Mesenteric fat pad (tissue), 1 donor: ENCODE measurements at places on chromosomes 4 and X. TPM values are rescaled to one million over a fixed set of nuclear protein-coding genes. Genes with fewer than 3 reads are reported as not detected.

- no peak for DNase-seq
Measured at GRCh38 chr4:132001542-132001941, 1147.6 kb upstream of the PCDH10 start.

The SLITRK4 gene
- 1.5 TPM for total RNA-seq

GRCh38 chrX:79361192-79361870 lies 5.8 kb downstream of the ITM2A start:
- DNase-seq = no peak

The TRIM2 gene
- total RNA-seq = 17.6 TPM

- DNase-seq = no peak
Measured at GRCh38 chr4:29711226-29711625, 1008.9 kb upstream of the PCDH7 start.

GRCh38 chrX:470686-471085 lies 84.0 kb upstream of the PPP2R3B start:
- no peak for DNase-seq

DNA sequence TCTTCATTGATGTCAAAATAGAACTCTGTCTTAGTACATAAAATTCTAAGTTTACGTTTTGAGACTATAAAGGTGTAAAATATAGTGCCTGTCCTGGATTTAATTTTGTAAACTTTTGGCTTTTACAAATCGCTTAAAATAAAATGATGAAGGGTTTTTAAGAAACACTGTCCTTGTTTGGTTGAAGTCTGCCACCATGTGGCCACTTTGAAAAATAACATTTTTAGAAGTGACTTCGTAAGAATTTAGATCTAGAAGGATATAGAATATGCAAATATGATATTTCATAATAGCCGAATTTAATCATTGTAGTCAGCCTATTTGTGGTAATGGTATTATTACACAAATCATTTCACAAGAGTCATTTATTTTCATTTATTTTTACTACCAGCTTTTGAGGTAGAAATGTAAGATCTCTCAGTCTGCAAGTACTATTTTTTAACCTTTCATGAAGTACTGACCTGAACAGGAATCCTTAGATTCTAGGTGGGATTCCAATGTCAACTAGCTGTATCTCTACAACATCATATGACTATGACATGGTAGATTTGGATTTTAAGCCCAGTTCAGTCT lies 31.0 kb upstream of the FAT4 start:
- no peak for DNase-seq

DNA sequence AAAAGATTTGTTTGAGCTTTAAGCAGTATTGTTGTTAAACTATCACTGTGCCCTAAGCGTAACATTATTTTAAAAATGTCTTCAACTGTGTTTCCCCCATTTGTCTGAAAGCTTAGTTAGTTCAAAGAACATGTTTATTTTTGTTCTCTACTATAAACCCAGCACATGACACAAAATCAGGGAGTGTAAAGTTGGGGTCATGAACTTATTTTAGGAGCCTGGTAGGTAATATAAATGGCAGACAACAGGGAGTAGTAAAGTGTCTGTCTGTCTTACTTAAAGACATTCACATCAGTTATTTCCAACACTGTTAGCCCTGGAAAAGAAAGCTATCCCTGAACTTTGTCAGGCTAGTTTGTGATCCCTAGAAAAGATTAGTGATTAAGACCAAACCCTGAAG lies 3.9 kb downstream of the AIMP1 start:
- no peak for DNase-seq

GRCh38 chrX:143642426-143642825 lies 6.5 kb upstream of the SLITRK4 start:
- no peak for DNase-seq

GRCh38 chrX:15749642-15750610 lies 11.9 kb downstream of the CA5B start:
- DNase-seq = no peak

- DNase-seq = no peak
Measured at GRCh38 chr4:165150545-165150944, 37.9 kb upstream of the TMEM192 start.

The ZNF157 gene
- total RNA-seq = not detected

DNA sequence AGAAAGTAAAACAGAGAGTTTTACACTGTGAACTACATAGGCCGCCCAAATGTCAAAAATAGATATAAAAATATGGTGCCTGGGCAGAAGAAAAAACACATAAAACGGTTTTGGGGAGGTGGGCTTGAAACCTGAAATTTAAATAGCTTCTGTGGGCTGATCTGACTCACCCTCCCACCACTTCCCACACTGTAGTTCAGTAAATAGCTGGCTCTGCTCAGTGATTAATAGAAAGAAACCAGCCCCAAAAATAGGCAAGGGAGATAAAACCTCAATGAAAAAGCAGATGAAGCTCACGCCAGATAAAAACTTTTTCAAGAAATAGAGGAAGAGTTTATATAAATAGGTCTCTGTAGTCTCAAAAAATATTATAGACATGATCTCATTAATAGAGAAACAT lies 13.2 kb upstream of the COX7B2 start:
- DNase-seq = no peak

The CHRDL1 gene
- 248 TPM for total RNA-seq

GRCh38 chr4:126051689-126052424 lies 737.1 kb downstream of the FAT4 start:
- DNase-seq = no peak

DNA sequence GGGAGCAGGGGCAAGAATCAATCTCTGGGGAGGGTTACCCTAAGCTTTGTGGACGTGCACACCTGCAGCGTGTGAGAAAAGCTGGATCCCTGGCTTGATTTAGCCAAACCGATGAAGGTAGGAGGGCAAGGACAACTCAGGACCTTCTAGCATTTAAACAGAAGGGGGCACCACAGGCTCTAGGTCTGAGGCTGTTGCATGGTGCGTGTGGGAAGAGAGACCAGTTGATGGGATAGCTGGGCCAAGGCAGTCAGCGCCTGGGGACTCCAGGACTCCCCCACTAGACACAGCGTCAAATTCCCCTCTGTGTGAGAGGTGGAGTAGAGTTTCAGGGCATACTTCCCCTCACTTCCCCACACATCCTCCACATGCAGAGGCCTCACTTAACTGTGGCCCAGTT lies 4.3 kb downstream of the GABRQ start:
- DNase-seq = no peak

GRCh38 chr4:23038626-23039491 lies 346.1 kb downstream of the GBA3 start:
- no peak for DNase-seq

DNA sequence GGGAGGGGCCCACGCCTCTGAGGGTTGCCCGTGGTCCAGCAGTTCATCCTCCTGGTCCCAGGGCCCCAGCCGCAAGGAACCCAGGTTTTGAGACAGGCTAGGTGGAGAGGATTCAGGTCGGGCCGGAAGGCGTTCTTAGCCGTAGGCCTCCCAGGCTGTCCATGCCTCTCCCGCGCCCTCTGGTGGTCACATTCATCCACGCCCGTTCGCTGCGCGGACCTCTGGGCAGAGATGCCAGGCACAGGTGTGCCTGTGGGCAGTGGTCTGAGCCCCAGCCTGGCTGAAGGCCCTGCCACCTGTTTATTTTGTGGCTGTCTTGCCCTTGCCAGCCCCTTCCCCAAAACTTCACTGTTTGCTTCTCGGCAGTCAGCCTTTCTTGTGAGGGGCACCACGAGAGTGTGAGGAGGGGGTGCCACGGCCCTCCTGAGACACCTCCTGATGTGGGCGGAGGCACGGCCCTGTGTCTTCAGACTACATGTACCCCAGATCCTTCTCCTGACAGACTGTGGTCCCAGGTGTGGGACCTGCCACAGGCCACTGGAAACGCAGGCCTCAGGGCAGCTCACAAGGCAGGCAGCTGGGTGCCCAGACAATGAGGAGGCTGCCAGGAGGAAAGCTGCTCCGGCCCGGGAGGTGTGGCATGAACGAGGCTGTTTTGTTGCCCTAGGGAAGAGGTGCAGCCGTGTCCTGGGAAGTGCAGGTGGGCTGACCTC lies 5.0 kb downstream of the UVSSA start:
- peak; percentile 94 for DNase-seq

The SORCS2 gene
- total RNA-seq = 1.9 TPM

DNA sequence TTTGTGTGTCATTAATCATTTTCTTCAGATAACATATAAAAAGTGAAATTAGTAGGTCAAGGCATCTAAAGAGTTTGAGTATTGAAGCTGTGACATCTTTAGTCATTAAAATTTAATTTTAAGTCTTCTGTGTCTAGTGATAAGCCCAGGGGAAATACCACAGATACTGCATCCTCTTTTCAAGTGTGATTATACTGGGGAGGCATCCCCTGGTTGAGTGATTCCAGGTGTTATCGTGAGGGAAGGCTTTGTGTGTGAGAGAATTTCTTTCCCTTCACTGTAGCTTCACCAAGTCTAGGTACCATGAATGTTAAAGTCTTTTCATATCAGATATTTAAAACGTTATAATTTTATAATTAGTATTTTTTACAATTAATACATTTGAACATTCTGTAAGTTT lies 193.4 kb downstream of the FRAS1 start:
- no peak for DNase-seq

DNA sequence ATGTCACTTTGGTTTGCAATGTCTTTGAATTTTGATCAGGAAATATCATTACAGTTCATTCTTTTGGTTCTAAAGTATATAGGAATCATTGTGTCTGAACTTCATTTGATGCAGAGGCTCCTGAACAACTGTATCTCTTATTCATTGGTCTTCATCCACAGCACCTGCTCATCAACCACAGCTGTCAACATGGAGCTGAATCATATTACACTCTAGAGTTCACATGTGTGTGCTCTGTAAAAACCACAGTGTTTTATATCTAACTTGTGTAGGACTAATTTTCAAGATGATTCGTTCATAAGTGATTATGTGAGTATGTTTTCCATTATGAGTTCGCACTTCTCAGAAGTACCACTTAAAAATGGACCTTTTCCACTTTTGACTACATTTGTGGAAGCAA lies 643.3 kb upstream of the FAM241A start:
- DNase-seq = no peak

DNA sequence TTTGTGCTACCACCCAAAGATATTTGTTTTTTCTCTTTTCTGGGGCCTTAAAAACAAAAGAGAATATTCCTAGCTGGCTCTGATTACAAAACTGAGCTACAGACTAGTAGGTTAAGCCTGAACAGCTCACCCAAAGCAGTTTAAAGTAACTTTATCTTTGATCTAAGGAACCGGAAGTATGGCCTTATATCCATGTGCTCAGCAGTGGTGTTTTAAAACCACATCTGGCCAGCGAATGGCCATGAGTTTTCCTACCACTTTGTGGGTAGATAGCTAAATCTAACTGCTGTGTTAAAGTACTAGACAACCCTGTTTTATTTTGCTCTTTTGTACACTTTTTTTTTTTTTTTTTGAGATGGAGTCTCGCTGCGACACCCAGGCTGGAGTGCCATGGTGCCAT lies 24.6 kb downstream of the ADGRG4 start:
- DNase-seq = no peak

DNA sequence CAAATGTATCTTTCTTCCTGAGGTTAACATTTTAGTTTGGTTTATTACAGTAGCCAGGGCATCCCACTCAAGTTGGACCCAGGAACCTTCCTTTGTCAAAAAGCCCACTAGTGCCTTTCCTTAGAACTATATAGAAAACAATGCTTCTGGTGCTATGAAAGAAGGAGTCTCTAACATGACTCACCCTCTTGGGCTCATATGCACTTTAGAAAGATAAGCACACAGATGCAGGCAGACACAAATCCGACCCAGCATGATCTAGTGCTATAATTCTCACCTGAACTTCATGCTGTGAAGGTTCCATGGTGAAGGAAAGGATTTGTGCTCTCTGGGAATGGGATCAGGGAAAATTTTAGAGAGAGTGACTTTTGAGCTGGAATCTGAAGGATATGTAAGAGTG lies 289.4 kb downstream of the ANKRD50 start:
- no peak for DNase-seq

The CFP gene
- total RNA-seq = 11.8 TPM

DNA sequence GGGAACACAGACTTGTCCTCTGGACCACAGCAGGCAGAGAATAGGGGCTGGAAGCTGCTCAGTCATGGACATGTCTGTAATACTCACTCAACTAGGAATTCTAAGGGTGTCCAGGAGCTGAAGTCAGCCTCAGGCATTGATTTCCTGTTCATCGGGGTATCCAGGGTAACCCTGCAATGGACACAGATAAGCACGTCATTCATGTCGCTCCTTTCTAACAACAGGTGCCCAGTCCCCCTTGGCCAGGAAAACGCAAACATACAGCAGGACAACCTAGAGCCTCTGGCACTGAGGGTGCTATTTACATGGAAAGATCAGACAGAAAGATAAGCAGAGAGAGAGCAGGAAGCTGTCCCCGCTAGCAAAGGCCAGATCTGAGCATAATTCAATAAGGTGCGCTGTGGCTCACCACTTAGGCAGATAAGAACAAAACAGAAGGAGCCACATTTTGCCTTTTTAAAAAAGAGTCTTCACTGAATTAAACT lies 21.3 kb downstream of the QDPR start:
- DNase-seq = no peak

GRCh38 chr4:177251237-177251636 lies 58.4 kb upstream of the NEIL3 start:
- no peak for DNase-seq

The SLC49A3 gene
- 19.0 TPM for total RNA-seq

- no peak for DNase-seq
Measured at GRCh38 chr4:116374815-116375214, 710.6 kb downstream of the TRAM1L1 start.

The POU4F2 gene
- not detected for total RNA-seq

DNA sequence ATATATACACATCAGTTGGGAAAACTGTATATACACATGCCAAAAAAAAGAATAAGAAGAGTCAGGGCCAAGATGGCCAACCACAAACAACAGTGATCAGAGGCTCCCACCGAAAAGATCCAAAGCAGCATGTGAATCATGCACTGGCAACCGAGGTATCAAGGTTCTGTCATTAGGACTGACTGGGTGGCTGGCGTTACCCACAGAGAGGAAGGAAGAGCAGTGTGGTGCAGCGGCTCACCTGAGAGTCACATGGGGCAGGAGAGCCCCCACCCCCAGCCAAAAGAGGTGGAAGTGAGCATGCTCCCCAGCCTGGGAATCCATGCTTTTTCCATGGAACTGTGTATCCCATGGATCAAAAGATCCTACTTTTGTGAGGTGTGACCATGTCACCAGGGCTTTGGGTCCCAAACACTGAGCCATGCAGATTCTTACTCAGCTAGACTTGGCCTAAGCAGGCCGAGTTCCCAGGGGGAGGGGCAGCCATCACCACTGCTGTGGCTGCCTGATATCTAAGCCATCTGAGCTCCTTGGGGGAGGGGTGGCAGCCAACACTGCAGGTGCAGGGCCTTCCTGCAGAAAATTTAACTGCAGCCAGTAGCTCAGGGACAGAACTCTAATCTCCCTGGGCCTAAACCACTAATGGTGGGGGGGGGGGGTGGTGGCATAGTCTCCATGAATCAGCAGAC lies 52.8 kb downstream of the P2RY10 start:
- no peak for DNase-seq

GRCh38 chr4:119027811-119028210 lies 107.8 kb upstream of the MYOZ2 start:
- no peak for DNase-seq

- DNase-seq = no peak
Measured at GRCh38 chr4:153028535-153028934, 92.4 kb downstream of the FHDC1 start.

The GRSF1 gene
- total RNA-seq = 55.6 TPM

GRCh38 chr4:179486570-179487335 lies 2044.5 kb upstream of the AGA start:
- DNase-seq = no peak
